ENCODE measurements at places on chromosomes 12 and 14.
A peak's percentile ranks its signal among the peaks of the same experiment; 100 is the strongest.

GRCh38 chr12:113582521-113583218 is 111.0 kb upstream of the LHX5 start:
- DNase-seq: no peak

GRCh38 chr12:96194971-96195844 is 1.0 kb downstream of the ELK3 start:
- DNase-seq: peak; percentile 46

DNA sequence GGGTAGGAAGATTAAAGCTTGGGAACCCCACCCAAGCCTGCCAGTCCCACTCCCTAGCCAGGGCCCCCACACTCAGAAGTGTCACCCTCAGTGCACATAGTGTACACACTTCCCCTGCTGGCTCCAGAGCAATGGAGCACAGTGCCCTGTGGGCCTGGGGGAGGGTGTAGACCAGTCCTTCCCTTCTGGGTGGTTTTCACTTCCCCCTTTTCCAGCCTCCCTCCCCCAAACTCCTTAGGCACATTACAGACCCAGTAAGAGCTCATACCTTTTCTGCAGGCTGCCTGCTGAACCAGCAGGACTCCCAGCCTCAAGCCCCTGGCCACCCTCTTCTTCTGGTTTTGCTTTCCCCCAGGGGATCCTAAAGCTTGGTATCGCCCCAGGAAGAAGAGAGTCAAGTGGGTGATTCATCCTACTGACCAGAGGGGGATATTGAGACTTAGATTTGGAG is at the start of gene ZNF385A:
TSS of gene ZNF385A (minus strand) at position 143 of the 451 bp plus-strand sequence. CDS start 219 bp downstream, outside the sequence.
- no peak for DNase-seq

- DNase-seq: no peak
Observed at GRCh38 chr12:42056130-42056529, 88.5 kb downstream of the GXYLT1 start.

DNA sequence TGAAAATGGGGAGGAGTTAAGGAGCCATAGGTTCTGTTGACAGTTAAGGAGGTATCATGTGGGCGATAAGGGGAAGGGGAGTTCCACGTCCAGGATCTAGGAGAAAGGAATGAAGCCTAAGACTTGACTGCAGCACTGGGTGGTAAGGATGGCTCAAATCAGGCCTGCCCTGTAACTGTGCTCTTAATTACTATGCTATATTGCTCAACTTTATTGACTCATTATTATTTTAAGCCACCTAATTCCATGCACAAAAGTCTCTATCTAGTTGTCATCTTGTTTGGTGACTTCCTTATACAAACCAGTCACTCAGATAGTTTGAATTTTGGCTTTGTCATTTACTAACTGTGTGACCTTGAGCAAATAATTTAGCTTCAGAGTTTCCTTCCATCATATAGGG is 242.1 kb upstream of the ARHGAP5 start:
- DNase-seq: no peak

DNA sequence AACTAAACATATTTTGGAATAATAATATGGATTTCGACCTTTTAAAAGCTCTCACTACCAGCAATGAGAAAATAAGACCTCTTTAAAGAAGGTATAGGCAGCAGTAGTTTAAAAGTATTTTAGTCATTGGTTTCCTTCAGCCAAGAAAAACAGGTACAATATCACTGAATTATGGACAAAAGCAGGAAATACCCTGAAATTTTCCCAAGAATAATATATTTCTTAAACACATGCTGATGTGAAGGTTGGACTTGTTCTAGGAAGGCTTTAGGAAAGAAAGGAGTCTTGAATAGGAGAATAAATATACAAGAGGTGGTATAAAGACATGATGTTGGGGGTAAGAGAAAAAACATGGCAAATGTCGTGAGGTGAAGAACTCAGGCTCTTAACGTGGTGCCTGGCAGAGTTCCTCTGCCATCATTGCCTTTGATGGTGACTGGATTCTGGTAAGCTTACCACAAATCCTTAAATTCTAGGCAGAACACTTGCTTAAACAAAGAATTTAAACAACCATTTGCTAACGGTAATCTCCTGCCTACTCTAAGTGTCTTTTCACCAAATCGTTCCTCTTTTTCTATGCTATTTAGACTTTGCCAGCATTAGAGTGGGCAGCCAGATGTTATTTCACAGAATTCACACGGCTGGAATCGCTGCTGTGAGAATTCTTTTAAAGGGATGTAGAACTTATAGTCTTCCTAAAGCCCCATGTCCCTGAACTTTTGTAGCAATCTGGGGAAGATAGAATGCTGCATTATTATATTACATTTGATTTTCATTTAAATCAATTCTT is 11.9 kb upstream of the NUDT4 start:
- DNase-seq: no peak

DNA sequence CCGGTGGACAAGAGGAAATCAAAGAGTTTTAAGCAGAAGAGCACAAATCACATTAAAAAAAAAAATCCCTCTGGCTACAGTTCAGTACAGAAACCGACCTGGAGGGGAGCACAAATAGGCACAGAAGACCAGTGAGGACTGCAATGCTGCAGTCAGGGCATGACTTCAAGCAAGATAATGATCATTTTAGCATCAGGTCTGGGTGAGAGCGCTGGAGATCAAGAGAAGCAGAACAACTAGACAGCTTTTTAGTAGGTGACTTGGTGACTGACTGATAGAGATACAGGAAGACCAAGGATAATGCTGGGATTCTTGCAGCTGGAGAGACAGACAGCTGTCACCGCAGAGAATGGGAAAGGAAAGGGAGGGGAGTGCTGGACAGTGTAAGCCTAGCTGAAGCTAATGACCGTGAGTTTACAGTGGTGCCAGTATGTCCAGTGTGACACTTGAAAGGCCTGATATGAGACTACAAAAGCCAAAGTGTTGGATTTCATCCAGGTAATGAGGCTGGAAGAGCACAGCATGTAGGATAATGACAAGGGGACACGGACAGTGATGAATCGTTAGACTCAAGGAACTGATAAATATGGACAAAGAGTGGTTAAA is 5.6 kb downstream of the NFYB start:
- DNase-seq: no peak

GRCh38 chr14:25430808-25431207 is 380.9 kb upstream of the STXBP6 start:
- no peak for DNase-seq

DNA sequence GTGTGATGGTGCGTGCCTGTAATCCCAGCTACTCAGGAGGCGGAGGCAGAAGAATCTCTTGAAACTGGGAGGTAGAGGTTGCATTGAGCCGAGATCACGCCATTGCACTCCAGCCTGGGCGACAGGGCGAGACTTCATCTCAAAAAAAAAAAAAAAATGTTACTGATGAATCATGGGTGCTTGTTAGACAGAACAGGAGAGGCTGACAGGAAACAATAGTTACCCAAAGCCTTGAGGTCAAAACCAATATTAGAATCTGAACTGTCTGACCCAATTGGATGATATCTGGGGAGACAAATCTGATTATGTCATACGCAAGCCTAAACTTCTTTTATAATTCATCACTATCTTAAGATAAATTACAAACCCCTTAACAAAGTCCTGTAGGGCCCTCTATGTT is 40.7 kb upstream of the KIF21A start:
- DNase-seq: no peak

DNA sequence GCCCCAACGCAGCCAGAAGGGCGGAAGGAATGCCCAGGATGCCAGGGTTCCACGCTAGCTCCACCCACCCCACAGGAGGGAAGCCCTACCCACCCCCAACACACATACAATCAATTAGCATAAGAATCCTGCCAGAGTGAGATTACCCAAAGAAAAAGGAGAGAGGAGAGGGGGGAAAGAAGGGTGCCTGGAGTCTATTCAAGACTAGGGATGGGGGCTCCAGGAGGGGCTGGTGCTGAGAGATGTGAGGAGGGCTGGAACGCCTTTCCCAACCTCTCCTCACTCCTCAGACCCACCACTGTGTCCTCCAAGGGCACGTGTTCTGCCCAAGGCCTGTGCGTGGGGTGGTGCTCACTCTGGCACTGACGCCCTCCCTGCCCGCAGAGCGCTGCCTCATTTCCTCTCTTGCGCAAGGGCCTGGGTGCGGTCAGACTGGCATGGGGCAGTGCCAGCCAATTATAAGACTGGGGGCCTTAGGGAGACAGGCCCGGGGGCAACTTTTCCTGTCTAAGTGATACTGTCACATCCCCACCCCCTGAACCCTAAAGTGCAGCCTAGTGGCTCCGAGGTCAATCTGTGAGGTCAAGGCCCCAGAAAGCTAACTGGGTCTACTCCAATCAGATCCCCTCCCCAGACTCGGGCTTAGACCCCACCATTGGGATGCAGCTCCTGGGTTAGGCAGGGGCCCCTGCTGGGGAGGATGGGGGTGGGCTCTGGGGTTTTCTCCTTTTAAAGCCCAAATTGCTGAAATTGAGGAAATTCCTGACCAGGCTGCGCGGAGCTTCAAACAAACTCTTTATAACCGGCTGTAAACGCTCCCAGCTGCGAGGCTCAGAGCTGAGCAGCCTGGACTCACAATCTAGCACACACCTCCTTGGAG is 10.2 kb upstream of the ITGB7 start:
- DNase-seq: no peak

GRCh38 chr12:125387206-125387605 is 322.0 kb downstream of the AACS start:
- DNase-seq: no peak

DNA sequence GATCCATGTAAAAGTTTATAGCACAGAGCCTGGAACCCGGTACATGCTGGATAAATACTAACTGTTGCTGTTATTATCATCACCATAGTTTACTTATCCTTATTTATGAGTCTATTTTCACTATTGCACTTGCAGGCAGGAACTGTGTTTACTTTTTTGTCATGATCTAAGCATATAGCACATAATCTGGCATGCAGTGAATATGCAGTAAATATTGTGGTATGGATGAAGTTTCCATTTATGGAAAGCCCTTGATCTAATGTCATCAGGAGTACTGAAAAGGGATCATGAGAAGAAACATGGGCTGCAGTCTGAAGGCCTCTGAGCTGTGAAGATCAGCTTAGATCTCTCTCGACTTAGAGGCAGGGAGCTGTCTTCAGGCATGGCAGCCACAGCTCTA is 91.6 kb downstream of the KCNK13 start:
- DNase-seq: no peak

DNA sequence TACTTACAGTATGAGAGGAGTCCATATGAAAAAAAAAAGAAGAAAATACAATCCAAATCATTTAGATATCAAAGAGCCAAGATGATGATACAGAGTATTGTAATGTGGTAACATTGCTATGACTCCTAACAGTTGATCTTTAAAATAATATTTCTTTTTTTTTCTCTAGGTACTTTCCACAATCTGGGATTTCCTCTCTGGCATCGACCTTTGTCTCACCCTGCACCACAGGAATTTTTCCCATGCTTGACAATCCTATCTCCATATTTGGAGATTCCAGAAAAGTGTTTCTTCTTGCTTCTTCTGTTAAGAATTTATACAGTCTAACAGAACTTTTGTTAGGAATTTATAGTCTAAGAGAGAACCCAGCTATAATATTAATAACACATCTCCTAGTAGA is 184.4 kb downstream of the ITPR2 start:
- DNase-seq: no peak

- DNase-seq: peak; percentile 48
Observed at GRCh38 chr12:48618541-48618940, 48.7 kb upstream of the LALBA start.

GRCh38 chr12:92987846-92988621 is 58.9 kb upstream of the EEA1 start:
- no peak for DNase-seq

DNA sequence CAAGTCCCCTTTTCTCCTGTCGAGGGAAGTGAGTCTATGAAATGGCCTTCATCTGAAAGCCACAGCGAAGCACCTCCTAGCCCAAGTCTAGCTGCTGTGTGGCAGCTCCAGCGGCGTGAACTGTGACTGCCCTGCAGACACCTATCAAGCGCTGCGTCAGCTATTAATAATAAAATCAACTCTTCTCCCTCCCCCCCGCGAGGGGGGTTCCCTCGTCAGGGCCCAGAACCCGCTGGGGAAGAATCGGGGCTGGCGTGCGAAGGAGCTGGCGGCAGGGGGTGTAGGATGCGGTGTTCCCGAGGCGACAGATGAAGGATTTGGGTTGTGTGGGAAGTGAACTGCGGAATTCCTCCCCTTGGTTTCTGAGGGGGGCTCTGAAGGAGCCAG is 662 bp upstream of the ATP2A2 start:
- peak; percentile 34 for DNase-seq

- no peak for DNase-seq
Observed at GRCh38 chr12:76108356-76108755, 23.9 kb upstream of the NAP1L1 start.

GRCh38 chr12:25935355-25936144 is 22.9 kb upstream of the RASSF8 start:
- DNase-seq: no peak

- DNase-seq: no peak
Observed at GRCh38 chr12:116381744-116382685, 104.5 kb upstream of the MED13L start.

DNA sequence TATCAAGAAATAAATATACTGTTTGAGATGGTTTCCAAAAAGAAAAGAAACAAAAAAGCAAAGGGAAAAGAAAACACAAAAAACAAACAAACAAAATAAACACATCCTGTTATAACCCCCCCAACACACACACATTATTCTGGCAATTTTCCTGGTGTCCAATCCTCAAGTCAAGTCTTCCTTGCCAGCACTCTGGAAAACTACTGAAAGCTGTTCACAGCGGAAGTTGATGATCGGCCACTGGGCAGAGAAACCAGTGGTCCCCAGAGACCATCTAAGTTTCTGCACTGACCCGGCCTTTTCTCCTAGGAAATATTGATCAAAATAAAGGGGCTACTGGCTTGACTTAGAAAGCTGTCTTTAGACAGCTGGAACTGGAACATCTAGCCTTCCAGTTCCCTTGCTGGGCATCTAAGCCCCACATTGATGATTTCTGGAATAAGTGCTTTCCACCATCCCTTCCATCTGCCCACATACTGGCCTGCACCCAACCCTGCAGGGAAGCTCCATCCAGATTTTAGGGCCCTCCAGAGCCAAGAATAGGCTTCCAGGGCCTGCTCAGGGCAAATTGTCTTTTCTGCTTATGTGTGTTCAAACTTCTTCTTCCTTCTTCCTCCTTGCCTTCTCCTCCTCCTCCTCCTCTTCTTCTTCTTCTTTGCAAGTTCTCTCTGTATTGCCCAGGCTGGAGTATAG is 11.6 kb upstream of the PPP1CC start:
- no peak for DNase-seq

DNA sequence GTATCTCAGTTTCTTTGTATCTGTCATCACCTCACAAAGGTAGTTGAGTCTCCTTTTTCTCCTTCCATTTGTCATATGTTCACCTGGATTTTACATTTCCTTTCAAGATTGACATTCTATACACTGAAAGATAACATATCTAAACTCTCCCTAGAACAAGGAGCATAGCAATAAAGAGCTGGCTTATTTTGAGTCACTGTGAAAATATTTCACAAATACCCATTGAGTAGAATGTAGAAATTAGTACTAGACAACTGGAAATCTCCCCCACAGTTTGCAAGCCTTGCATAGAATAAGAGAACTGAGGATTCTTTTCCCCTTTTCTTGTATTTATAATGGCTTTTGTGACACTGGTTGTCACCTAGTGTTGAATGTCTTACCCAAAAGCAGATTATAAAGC is 111.2 kb downstream of the KICS2 start:
- DNase-seq: no peak

- no peak for DNase-seq
Observed at GRCh38 chr12:106025129-106025528, 113.6 kb downstream of the NUAK1 start.

Measured in stimulated activated CD4-positive, alpha-beta T cell treated with anti-CD3 and anti-CD28 coated beads, Interleukin-1b, Interleukin-23, amount 100 ng/mL, for 1 hour (primary cell).